ENCODE measurements at places on chromosomes 12 and 14.

DNA sequence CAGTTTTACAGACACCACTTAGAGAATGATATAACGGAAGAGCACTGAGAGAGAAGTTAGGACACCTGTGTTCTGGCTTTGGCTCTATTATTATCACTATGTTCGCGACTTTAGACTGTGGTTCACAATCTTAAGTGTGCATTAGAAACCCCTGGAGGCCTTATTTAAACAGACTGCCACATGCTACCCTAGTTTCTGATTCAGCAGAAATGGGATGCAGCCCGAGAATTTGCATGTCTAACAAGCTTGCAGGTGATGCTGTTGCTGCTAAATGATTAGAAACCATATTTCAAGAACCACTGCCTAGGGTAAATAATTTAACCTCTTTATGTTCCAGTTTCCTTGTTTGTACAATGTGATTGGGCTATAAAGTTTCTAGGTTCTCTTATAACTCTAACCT, 3.6 kb upstream of the RAD51AP1 start:
- DNase-seq, result no peak

DNA sequence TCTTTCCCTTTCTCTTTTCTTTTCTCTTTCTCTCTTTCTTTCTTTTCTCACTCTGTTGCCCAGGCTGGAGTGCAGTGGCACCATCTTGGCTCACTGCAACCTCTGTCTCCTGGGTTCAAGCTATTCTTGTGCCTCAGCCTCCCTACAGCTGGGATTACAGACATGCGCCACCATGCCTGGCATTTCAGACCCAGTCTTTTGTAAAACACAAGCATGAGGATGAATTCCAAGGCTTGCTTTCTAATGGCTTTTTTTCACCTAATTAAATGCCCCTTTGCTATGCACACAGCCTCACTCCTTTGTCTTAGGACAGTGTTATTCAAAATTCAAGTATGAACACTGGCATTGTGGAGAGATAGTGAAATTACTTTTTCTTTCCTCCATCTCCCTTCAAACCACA, 6.0 kb upstream of the SLC38A2 start:
- DNase-seq, result no peak

DNA sequence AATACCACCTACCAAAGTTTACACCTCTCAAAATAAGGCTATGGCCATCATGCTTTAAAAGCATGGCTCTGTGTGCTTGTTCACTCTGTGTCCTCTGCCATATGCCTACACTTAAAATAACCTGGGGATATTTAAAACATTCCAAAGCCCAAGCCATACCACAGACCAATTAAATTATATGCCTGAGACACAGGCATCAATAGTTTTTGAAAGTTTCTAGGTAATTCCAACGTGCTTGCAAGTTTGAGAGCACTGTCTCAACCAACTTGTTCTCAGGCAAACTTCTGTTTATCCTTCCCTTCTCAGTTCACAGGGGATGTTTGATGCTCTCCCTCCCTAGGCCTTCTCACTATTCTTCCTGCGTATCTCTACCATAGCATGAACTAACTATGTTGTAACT, 3.4 kb upstream of the FRMD6 start:
- DNase-seq, result no peak

- DNase-seq, result no peak
Observed at GRCh38 chr14:55599250-55599879, 19.4 kb downstream of the KTN1 start.

DNA sequence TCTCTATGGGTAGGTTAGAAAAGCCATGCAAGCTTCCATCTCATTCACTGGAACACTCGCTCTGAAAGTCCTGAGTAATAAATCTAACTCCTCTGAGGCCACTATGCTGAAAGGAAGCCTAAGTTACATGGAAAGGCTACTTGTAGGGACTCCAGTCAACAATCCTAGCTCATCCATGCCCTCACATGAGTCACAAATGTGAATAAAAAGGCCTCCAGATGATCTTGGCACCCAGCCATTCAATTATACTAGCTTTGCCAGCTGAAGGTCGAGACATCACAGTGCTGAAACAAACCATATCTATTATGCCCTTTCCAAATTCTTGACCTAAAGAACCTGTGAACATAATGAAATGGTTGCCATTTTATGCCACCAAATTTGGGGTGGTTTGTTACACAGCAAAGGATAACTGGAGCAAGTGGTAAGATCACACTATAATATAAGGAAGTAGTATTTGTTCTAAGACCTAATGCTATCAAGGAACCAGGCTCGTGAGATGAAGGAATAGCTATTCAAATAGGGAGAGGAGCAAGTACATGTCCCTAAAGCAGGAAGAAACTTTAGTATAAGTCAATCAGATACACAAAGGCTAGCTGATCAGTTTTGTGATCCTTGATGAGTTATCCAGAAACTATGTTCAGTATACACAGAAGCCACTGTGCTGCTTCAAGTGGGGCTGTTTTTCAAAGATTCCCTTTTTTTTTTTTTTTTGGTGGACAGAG, 142.1 kb downstream of the MED13L start:
- DNase-seq, result no peak

GRCh38 chr14:47276931-47277330, 398.5 kb downstream of the MDGA2 start:
- DNase-seq, result no peak

- no peak for DNase-seq
Observed at GRCh38 chr12:30010071-30011052, 226.6 kb upstream of the TMTC1 start.

DNA sequence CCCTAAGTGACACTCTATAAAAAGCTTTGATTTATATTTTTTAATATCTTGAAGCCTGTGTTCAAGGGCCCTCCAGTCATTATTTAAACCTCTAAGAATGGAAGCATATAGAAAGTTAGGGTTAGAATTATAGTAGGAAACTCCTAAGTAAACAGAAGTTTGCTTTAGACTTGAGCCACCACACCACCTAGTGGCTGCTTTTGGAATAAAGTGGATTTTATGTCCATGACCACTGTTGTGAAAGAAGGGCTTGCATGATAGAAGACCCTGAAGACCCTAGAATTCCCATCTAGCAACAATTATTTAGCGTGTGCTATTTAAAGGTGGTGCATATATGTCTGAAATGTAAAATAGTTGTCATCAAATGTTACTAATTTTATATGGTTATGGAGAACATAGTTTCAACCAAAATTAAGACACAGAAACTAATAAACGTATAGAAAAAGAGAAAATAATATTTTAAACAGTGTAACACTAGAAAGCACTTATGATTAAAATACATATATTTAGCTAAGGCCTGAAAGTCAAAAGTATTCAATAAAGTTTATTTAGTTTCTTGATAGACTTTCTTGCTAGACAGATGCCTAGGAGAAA, 21.3 kb downstream of the LRRIQ1 start:
- no peak for DNase-seq

GRCh38 chr12:29149691-29150281, 708 bp downstream of the FAR2 start:
- peak; percentile 0 for DNase-seq

- DNase-seq, result no peak
Observed at GRCh38 chr14:101223561-101224162, 320.1 kb upstream of the RTL1 start.

DNA sequence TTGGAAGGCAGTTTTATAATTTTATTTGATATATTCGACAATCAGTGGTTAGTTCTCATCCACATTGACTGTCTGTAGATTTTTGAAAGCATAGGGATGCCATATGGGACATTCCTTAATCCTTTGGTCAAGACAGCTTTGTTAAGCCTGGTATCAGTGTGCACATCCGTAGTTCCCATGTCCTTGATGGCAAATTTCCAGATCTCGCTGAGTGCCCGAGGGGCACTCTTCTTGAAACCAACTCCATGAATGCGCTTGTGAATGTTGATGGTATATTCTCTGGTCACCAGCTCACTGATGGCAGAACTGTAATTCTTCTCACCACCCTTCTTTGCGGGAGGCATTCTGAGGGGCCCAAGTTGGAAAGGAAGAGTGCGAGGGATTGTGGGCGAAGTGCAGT, 6.1 kb upstream of the DENND5B start:
- no peak for DNase-seq

GRCh38 chr12:127550271-127550670, 716.7 kb upstream of the TMEM132C start:
- DNase-seq, result no peak

GRCh38 chr14:101201535-101202151, 298.1 kb upstream of the RTL1 start:
- DNase-seq, result no peak

DNA sequence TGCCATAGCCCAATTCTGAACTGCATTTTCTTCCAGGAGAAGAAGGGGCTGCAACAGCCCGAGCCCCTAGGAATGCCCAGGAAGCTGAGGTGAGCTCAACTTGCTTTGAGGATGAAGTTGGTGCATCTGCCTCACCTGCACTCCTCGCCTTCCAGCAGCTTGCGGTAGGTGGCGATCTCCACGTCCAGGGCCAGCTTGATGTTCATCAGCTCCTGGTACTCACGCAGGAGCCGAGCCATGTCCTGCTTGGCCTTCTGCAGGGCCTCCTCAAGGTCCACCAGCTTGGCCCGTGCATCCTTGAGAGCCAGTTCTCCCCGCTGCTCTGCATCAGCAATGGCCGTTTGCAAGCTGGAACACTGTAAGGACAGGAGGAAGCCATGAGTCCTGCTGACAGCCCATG, 6.0 kb downstream of the KRT75 start:
- no peak for DNase-seq

- DNase-seq, result no peak
Observed at GRCh38 chr14:53156238-53156637, 3.1 kb upstream of the DDHD1 start.

DNA sequence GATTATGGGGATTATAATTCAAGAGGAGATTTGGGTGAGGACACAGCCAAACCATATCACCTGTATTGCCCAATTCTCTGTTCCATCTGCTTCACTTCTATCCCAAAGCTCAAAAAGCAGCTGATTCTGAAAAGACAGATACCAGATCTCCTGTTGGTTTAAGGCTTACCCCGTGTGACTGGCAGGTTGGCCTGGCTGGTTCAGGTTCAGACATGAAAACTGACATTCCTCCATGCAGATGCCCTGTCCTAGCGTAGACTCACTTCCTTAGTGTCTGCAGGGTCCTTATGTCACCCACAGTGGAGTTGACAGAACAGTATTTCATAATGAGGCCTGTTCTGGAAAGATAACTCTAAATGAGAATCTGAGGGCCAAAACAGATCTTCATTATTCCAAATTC, 61.1 kb upstream of the FLRT2 start:
- no peak for DNase-seq

DNA sequence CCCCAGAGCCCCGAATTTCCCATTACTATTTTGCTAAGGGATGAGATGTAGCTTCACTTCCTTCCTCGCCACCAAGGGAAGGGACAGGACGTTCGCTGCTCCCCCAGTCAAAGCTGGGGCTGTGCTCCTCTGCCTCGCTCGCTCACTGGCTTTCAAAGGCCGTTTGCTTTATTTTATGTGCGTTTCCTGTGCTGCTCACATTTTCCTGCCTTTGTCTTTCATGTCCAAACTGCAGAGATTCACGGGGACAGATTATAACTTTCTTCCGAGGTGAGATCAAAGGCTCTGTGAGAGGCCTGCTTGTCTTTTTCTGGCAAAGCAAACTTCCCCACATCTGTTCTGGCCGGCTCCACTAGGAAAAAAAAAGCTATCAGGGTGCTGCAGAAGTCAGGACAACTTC, 76.0 kb upstream of the FZD10 start:
- DNase-seq, result no peak

- no peak for DNase-seq
Observed at GRCh38 chr12:4763549-4763948, 43.3 kb downstream of the GALNT8 start.

- DNase-seq, result no peak
Observed at GRCh38 chr12:92076101-92076500, 69.5 kb downstream of the BTG1 start.

Measured in stimulated activated CD4-positive, alpha-beta T cell treated with anti-CD3 and anti-CD28 coated beads, Interleukin-15, amount 100 ng/mL, for 48 hours (primary cell).